ENCODE measurements at places on chromosomes 16 and 17.

DNA sequence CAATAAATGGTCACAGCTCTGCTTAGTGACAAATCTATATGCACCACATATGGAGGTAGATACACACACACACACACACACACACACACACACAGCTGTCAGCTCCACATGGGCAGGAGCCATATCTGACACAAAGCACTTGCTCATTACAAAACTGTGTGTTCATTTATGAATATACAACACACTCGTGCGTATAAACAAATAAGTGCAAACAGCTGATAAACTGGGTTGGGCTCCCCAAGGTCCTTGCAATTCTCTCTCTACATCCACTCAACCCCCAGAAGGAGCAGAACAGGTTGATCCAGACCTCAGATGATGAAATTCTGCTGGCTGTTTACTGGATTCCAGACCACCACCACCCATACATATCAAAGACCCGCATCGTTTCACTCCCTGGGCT, 140.7 kb downstream of the XYLT1 start:
- no peak for DNase-seq

DNA sequence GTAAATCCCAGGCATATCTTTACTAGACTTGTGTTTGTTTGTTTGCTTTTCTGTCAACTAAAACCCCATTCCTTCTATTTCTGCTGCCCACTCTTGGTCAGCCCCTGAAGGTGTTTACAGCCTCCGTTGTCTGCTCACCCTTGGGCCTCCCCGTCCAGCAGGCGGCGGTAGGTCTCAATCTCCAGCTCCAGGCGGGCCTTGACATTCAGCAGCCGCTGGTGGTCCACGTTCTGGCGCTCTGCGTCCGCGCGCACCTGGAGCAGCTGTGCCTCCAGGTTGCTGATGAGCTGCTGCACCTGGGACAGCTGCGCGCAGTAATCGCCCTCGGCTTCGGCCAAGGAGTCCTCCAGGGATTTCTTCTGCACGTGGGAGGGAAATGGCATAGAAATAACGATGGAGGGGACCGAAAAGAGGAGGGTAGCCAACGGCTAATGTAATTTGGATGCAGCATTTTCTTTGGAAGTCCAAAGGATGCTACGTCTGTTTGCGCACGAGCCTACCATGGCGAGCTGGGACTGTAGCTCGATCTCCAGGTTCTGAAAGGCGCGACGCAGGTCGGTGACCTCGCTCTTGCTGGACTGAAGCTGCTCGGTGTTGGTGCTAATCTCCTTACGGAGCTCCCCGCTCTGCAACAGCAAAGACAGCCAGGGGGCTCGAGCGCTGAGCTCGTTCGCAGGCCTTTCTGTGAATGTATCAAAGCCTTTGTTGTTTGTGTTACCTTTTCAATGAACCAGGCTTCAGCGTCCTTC, 3.9 kb downstream of the KRT12 start:
- DNase-seq = no peak

DNA sequence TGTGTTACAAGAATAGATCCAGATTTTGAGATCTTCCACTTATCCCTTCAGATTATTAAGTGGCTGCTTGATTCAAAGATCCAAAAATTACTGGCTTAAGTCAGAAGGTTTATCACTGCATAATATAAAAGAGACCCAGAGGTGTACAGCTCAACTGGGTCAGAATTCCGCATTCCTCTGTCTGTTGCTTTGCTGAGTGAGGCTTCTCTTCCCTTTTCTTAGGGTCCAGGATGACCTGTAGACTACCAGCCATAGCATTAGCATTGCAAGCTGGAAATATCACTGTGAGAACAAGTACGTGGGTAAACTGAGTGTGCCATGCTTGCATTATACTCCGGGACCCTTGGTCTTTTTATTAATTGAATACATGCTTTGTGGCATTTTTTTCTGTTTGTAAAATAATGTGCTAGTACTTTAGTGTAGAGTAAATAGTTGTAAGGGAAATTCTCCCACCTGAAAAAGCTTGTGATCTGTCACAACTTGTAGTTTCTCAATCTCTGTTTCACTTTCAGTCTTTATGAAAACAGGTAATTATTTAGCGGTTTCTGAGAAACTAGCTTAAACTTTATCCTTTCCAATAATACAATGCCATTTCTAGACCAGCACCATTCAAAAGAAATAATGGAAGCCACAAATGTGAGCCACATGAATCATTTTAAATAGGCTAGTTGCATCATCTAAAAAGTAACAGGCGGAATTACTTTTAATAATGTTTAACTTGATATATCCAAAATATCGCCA, 61.6 kb downstream of the TNRC6C start:
- no peak for DNase-seq

DNA sequence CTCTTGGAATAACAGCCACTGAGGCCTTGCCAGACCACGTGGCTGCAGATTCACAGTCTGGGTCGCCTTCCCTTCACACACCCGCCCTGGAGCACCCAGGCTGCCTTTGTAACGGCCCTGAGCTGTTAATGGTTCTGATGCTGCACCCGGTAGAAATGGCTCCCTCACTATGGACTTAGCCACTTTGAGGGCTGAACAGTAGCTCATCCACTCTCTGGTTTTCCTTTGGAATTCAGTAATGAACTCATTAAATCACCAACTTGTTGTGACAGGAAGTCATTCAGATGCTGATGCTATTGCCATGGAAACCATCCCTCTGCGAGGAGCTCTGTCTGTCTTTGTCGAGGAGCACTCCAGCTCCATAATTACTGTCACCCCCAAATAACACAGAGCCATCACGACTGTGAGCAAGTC, 59.2 kb downstream of the CDK5R1 start:
- DNase-seq = no peak

GRCh38 chr16:16982614-16983013, 488.1 kb downstream of the XYLT1 start:
- no peak for DNase-seq

DNA sequence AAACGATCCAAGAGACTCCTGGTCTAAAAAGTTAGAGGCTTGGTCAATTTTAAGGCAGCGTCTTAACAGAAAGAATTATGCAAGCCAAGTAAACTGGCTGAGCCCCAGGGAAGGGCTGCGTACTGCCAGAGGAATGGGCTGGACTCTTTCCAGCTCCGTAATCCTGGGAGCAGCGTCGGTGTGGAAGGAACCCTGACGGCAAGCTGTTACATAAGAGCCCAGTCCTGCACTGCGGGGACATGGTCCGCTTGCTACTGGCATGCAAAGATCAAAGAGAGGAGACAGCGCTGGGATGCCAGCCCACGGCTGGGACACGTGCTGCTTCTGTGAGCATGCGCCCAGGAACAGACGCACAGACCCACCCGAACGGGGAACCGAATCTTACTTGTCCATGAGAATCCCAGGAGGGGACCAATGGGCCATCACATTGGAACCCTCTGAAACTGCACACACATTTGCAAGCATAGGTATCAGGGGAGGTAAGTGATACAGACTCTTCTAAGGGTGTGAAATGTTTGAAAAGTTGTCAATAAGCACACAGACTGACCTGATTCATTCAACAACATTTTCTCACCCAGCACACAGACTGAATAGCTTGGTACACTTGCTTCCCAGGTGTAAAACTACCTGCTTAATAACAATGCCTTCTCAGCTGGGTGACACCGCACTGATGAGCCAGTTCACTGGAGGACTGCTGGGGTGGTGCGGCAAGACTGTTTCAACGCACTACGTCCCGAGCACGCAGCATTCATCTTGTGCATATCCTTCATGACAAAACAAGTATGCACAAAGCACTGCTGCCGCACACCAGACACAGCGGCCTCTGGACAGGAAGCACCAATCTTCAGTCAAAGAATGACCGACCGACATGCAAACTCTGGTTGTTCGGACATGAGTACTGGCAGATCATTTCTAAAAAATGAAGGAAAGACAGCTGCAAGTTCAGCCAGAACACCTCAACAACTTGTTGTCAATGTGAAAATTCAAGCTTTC, 94.9 kb downstream of the ANKRD11 start:
- DNase-seq = no peak

- DNase-seq = no peak
Measured at GRCh38 chr17:73387746-73388577, 76.2 kb upstream of the CDC42EP4 start.

DNA sequence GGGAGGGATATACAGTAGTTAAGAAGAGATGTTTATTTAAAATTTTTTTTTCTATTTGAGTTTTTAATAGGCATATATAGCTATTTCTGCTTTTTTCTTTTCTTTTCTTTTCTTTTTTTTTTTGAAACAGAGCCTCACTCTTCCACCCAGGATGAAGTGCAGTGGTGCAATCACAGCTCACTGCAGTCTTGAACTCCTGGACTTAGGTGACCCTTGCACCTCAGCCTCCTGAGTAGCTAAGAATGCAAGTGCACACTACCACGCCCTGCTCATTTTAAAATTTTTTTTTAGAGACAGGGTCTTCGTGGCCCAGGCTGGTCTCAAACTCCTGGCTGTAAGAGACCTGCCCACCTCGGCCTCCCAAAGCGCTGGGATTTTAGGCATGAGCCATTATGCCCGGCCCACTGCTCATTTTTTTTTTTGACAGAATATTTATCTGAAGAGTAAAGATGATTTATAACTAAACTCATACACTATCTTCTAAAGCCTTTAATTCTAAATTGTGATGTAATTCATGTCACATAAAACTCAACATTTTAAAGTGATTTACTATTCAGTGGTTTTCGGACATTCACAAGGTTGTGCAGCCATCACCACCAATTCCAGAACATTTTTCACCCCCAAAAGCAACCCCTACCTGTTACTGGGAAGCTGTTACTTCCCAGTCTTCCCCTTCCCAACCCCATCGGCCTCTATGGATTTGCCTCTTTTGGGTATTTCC, 106.0 kb downstream of the VPS53 start:
- no peak for DNase-seq

DNA sequence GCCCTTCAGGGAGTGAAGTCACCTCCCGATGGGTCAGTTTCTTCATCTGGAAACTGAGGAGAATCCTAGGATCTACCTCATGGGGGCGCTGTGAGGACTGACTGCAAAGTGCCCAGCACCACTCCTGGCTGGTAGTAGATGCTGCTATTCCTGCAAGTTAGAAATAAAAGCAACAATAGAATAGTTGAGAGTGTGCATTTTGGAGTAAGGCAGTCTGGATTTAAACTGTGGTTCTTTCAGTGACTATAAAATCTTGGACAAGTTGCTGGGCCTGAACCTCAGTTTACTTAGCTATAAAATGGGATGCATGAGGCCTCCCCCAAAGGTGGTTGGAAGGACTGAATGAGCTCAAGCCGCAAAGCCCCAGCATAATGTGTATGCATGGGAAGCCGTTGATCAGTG, 70.6 kb downstream of the CYB5B start:
- DNase-seq = no peak

DNA sequence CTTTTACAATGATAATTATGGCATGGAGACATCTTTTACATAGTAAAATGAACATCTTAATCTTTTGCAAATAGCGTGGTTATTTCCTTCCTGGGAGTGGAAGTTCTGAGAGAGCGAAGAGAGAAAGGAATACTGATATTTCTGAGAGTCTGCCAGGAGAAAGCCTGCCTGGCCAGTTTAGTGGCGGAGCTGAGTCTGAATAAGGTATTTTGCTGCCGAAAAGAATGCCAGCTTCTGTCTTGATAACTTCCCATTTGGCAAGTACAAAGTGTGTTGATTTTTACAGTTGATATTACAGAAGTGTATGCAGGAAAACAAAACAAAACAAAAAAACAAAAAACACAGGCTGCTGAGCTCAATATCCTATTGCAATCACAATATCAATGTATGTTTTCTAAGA, 55.9 kb downstream of the KCNJ2 start:
- no peak for DNase-seq

DNA sequence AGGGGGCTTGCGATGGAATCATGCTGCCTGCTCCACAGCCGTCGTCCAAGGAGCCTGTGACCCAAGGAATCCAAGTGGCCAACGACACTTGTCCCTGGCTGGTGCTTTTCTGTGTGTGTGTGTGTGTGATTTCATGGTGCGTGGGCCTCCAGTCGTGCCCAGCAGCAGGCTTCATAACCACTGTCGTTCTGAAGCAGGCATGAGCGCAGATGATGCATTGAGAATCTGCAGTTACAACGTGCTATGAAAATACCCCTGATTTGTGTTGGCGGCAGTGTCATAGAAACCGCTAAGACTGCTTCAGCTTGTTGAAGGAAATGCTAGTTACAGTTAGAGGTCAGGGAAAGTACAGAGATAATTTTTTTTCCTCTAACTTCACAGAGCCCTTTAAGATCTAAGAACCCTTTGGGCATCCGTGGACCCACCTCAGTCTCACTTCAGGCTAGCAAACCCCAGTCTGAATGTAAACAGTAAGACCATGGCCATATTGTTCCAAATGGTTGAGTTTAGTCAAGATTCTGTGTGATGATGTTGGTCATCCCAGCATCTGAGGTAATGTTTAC, 15.6 kb downstream of the C16orf90 start:
- no peak for DNase-seq

DNA sequence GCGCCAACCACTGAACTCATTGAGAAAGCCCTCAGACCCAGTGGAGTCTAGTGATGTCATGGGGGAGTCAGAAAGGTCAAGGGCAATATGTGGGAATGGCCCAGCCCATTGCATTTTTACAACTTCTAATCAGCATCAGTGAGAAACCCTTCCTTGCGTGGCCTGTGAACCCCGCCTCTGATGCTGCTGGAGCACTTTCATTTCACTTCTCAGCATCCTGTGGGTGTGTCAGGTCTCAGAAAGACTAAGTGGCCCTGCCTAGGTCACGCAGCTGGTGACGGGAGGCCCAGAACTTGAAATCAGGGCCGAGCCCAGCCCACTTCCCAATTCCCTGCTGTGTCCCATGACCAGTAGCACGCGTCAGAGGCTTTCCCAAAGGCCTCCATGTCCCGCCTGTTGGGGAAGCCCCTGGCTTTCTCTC, 6.1 kb downstream of the DNAI2 start:
- DNase-seq = peak; percentile 46

DNA sequence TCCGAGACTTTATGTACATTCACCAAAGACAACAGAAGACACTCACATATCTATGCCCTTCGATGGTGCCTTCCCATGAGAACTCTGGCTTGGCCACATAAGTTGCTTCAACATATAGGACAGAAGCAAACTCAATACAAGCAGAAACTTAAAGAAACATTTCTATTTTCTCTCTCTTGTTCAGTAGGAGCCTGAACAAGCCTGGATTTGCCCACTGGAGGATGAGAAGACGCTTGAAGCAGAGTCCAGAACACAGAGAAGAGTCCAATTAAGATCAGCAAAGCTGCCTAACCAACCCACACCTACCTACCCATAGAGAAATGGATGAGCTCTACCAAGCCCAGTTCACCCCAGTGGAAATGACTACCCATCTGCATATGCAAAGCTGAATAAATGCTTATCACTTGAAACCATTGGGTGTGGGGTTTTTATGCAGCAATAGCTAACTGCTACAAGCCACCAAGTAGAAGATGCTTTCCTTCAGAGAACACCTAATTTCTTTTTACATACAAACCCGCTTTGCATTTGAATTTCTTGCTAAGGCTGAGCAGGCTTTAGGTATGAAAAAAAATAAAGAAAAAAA, 337.9 kb upstream of the DYNLRB2 start:
- no peak for DNase-seq

DNA sequence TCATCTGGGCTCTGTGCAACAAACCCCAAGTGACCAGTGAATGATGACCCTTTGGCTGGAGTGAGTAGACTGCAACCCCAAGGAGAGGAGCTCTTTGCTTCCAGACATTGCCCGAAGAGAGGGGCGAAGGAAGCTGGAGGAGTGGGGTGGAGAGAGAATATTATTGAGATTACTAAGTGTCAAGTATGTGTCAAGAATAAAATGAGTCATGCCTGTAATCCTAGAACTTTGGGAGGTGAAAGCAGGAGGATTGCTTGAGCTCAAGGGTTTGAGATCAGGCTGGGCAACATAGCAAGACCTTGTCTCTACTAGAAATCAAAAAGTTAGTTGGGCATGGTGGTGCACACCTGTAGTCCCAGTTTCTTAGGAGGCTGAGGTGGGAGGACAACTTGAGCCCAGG, 142.0 kb upstream of the CCL2 start:
- no peak for DNase-seq

- no peak for DNase-seq
Measured at GRCh38 chr17:81558941-81559806, 7.0 kb upstream of the FAAP100 start.

Measured in CD8-positive, alpha-beta memory T cell (primary cell).